Activated naive CD8-positive, alpha-beta T cell treated with anti-CD3 and anti-CD28 coated beads for 36 hours (primary cell): ENCODE measurements at places on chromosomes 6 and 20. TPM values are rescaled to one million over a fixed set of nuclear protein-coding genes. Genes with fewer than 3 reads are reported as not detected.

NXT1 gene
- total RNA-seq = 55.9 TPM

SULF2 gene
- 0.88 TPM for total RNA-seq

KHDRBS2 gene
- total RNA-seq = not detected

POFUT1 gene
- total RNA-seq = 64.0 TPM

DNA sequence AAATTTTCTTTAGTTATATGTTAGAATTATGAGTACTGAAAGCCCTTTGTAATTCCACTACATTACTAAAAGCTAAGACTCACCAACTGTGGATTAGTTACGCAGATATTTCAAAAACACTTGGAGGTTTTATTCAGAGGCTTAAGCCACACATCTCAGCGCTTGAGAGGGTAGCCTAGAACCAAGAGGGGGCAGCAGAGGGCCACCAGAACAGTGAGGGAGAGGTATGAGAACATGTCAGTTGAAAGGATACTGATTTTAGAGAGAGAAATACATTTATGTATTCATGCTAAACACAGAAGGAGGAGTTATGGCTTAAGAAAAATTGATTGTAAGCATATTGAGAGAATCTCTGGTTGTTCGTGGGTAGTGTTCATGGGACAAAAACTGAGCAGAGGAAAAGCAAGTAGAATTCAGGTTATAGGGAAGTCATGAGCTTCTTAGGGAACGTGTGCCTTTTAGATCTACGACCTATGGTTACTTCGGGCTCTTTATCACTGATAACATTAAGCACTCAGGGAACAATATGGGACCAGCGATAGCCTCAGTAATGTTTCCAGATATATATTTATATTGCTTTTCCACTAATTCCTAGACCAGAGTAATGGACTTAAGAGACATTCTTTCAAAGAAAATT lies 20.4 kb upstream of the SERINC1 start:
- H3K4me1 ChIP-seq = peaks cover 11% of the 10 kb centered on the region
- no peak overlapping the region for H3K4me3 ChIP-seq
- DNase-seq = peak; percentile 65

DNA sequence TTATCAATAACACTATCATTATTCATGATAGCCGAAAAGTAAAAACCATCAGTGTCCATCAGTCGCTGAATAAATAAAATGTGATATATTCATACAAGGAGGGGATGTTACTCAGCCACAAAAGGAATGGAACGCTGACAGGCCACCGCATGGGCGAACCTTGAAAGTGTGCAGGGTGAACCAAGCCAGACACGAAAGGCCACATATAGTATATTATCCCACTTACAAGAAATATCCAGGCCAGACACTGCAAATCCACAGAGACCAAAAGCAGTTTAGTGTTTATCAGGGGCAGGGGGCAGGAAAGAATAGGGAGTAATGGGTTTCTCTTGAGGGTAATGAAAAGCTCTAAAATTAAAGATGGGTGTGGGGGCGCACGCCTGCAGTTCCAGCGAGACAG lies 5.7 kb downstream of the SOX18 start:
- H3K27ac ChIP-seq = no peak overlapping the region
- no peaks in the 10 kb centered on the region for H3K36me3 ChIP-seq
- H3K27me3 ChIP-seq = peaks cover 18% of the 10 kb centered on the region
- H3K4me1 ChIP-seq = peaks cover 19% of the 10 kb centered on the region
- peak overlapping the region; percentile 48 for H3K4me3 ChIP-seq
- DNase-seq = no peak

- H3K4me3 ChIP-seq = no peak overlapping the region
- no peak overlapping the region for H3K27ac ChIP-seq
- peaks cover 7% of the 10 kb centered on the region for H3K36me3 ChIP-seq
- no peaks in the 10 kb centered on the region for H3K27me3 ChIP-seq
- DNase-seq = no peak
Measured at GRCh38 chr6:56714982-56715456, 72.3 kb upstream of the DST start.

DNA sequence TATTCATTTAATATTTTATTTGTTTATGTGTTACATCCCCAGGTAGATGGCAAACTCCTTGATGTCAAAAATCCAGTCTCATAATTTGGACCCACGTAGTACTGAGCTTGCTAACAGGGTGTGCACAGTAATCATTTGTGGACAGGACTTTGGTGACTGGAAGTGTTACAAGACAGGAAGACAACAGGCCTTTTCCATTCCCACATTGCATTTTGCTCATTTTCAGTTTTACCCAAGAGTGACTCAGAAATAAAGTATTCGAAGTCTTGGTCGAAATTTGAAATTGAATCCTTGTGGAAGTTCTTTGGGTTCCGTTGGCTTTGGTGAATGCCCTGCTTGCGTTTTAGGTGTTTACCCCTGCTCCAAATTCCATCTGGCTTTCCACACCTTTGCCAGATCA lies 63.0 kb upstream of the THBS2 start:
- no peak overlapping the region for H3K27ac ChIP-seq
- no peaks in the 10 kb centered on the region for H3K36me3 ChIP-seq
- no peaks in the 10 kb centered on the region for H3K4me1 ChIP-seq
- no peak for DNase-seq
- H3K27me3 ChIP-seq = no peaks in the 10 kb centered on the region
- no peak overlapping the region for H3K4me3 ChIP-seq

DNA sequence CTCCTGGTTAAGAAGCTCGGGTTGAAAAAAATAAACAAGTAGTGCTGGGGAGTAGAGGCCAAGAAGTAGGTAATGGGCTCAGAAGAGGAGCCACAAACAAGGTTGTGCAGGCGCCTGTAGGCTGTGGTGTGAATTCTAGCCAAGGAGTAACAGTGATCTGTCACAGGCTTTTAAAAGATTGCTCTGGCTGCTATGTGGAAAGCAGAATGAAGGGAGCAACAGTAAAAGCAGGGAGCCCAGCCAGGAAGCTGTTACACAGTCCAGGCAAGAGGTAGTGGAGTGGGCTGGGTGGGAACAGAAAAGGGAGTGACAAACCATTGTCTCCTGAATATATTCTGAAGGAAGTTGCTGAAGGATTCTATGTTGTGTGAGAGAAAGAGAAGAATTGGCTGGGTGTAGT lies 2.0 kb downstream of the HFE start:
- peaks cover 4% of the 10 kb centered on the region for H3K36me3 ChIP-seq
- H3K4me3 ChIP-seq = no peak overlapping the region
- no peak for DNase-seq
- H3K27me3 ChIP-seq = no peaks in the 10 kb centered on the region
- H3K27ac ChIP-seq = no peak overlapping the region
- peaks cover 32% of the 10 kb centered on the region for H3K4me1 ChIP-seq

DNA sequence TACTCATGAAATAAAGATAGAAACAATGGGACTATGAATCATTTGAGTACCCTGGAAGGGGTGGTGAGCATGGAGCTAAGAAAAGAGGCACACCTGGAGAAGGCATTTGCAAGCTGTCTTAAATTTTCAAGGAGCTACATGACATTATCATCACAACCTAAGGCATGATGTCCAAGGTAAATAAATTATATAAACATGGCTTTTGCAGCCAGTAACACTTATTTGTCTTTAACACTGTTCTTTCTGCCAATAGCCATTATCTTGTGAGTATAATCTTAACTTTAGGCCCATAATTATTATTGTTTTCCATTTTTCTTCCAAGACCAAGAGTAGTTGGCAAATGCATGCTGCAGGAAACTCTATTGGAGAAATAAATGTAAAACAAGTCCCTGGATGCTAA lies 63.7 kb downstream of the ALDH5A1 start:
- H3K27me3 ChIP-seq = peaks cover 8% of the 10 kb centered on the region
- H3K4me3 ChIP-seq = no peak overlapping the region
- DNase-seq = no peak
- no peaks in the 10 kb centered on the region for H3K4me1 ChIP-seq

- no peaks in the 10 kb centered on the region for H3K27me3 ChIP-seq
- no peak overlapping the region for H3K4me3 ChIP-seq
- no peak overlapping the region for H3K27ac ChIP-seq
- no peaks in the 10 kb centered on the region for H3K4me1 ChIP-seq
- H3K36me3 ChIP-seq = no peaks in the 10 kb centered on the region
- DNase-seq = no peak
Measured at GRCh38 chr6:161536224-161536630, 262.4 kb upstream of the AGPAT4 start.

- H3K27ac ChIP-seq = no peak overlapping the region
- no peaks in the 10 kb centered on the region for H3K36me3 ChIP-seq
- DNase-seq = no peak
- no peak overlapping the region for H3K4me3 ChIP-seq
- H3K4me1 ChIP-seq = no peaks in the 10 kb centered on the region
Measured at GRCh38 chr6:133129556-133129955, 111.6 kb upstream of the EYA4 start.

- no peak overlapping the region for H3K4me3 ChIP-seq
- H3K4me1 ChIP-seq = no peaks in the 10 kb centered on the region
- no peak for DNase-seq
- H3K27me3 ChIP-seq = no peaks in the 10 kb centered on the region
- H3K36me3 ChIP-seq = no peaks in the 10 kb centered on the region
- H3K27ac ChIP-seq = no peak overlapping the region
Measured at GRCh38 chr6:153340568-153340967, 209.5 kb upstream of the RGS17 start.

- no peak for DNase-seq
- H3K27me3 ChIP-seq = no peaks in the 10 kb centered on the region
- H3K27ac ChIP-seq = no peak overlapping the region
- H3K4me1 ChIP-seq = no peaks in the 10 kb centered on the region
- no peak overlapping the region for H3K4me3 ChIP-seq
Measured at GRCh38 chr20:8812817-8813216, 256.1 kb upstream of the PLCB4 start.

- no peaks in the 10 kb centered on the region for H3K36me3 ChIP-seq
- no peaks in the 10 kb centered on the region for H3K27me3 ChIP-seq
- no peaks in the 10 kb centered on the region for H3K4me1 ChIP-seq
- no peak overlapping the region for H3K27ac ChIP-seq
Measured at GRCh38 chr6:139473731-139474130, 99.3 kb upstream of the CITED2 start.
